Fibroblast of the aortic adventitia (primary cell): ENCODE measurements at places on chromosomes 7 and 10. TPM values are rescaled to one million over a fixed set of nuclear protein-coding genes. Genes with fewer than 3 reads are reported as not detected.

RADIL gene
- total RNA-seq: 0.25 and 1.4 TPM in 2 replicates

- peak; percentile 28 for DNase-seq
Measured at GRCh38 chr7:151539088-151539671, 19.5 kb upstream of the RHEB start.

DNA sequence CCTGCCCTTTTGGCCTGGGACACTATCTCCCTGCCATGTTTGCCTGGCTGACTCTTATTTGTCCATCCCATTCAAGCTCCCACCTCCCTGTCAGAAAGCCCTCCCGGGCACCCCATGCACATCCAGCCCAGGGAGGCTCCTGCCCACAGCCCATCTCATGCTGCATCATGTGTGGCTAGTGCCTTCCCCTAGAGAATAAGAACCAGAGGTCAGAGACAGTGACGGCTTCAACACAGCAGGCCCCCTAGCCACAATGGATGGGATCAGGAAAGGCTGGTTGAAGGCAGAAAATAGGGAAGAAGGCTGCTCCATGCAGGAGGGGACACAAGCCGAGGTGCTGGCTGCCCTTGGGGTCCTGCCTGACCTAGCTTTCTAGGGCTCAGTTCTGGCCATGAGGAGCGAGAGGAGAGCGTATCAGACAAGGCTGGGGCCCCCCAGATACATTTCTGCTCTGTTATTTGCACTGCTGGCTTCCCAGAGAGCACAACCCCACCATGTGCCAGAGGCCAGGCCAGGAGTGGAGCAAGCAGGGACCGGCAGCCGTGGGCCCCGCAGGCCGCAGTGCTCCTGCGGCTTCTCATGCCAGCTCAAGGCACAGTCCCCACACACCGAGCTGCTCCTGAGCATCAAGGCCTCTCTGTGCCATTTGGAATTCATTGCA is 161.1 kb upstream of the ZMIZ1 start:
- no peak for DNase-seq

- no peak for DNase-seq
Measured at GRCh38 chr10:28858646-28859045, 181.3 kb downstream of the BAMBI start.

DNA sequence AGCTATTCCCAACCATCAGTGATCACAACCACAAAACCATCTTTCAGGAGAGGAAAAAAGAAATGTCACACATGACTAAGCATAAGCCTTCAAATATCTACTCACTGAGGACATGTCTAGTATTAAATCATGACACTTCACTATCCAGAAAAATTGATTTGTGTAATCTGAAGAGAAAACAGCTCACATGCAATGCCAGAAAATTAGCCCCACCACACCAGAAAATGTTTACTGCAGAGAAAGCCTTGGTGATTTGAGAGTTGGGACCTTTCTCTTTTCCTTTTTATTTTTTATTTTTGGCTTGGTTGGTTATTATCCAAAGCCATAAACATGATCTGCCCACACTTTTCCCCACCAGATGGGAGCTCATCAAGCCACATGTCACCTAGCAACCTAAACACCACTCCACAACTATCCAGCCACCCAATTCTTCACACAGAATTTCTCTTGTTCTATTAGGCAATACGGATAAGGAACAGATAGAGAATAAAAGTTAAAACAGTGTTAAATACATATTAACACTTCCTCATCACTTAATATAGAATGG is 3.1 kb downstream of the PARD3 start:
- DNase-seq: peak; percentile 31

GRCh38 chr10:119022846-119023552 is 6.5 kb upstream of the NANOS1 start:
- DNase-seq: peak; percentile 37
